ENCODE measurements at places on chromosomes 7 and 10. TPM values are rescaled to one million over a fixed set of nuclear protein-coding genes. Genes with fewer than 3 reads are reported as not detected.

Gene IGF2BP3
- total RNA-seq: 120 TPM

Gene SPDYE9
- not detected for total RNA-seq

Gene HTR7
- not detected for total RNA-seq

Gene MDFIC
- total RNA-seq: not detected

Gene TUBAL3
- 0.11 TPM for total RNA-seq

DNA sequence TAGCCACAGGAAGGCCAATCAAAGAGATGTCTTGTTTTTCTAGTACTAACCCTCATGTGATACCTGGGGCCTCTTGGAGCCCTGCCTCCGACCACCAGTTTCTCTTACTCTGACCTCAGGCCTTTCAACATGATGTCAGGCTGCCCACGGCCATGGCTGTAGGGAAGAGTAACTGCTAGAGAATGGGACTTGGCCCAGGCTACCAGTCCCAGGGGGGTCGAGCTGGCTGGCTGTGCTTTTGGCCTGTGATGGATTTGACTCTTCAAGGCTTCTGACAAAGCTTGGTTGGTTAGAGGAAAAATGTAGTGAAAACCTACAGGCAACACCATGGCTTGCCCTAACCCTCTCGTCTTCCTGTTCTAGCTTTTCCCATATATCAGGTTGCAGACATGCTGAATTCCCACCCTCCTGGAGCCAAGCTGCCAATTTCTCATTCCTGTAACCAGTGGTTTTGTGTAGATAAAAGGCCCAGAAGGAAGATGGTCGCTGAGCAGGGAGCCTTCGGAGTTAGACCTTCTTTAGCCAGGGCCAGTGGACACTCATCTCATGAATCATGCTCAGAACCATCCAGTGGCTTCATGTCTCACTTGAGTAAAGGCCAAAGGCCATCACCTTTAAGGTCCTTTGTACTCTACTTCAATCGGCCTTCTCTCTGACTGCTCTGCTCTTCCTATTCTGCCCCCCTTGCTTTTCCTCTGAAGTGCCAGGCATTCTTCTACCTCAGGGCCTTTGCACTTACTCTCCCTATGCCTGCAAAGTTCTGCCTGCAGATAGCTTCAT, 19.7 kb downstream of the SUFU start:
- H3K36me3 ChIP-seq: no peaks in the 10 kb centered on the region
- H3K27me3 ChIP-seq: no peaks in the 10 kb centered on the region
- no peak overlapping the region for H3K4me3 ChIP-seq
- H3K4me1 ChIP-seq: peaks cover 2% of the 10 kb centered on the region
- no peak overlapping the region for H3K27ac ChIP-seq

DNA sequence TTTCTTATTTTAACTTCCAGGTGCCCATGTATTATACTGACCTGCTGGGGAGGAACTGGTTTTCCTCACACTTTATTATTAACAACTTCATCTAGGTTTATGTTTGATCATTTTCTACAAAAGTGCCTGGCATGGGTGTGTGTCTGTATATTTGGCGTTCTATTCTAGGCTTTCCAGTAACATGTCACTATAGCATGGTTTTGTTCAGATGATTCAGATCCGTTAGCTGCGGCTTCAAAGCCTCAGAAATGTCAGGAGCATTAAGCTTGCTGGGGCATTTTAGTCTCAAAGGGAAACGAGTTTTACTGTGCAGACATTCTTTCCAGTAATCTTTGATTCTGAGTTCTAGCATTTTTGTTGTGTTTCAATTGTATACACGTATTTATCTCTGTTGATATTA, 2.3 kb downstream of the INPP5A start:
- no peaks in the 10 kb centered on the region for H3K36me3 ChIP-seq
- H3K4me3 ChIP-seq: peak overlapping the region; percentile 59
- H3K27me3 ChIP-seq: no peaks in the 10 kb centered on the region
- peaks cover 56% of the 10 kb centered on the region for H3K4me1 ChIP-seq
- H3K27ac ChIP-seq: 0 out of 2 replicates have a peak overlapping the region, but pooled peaks have one; percentile 5

DNA sequence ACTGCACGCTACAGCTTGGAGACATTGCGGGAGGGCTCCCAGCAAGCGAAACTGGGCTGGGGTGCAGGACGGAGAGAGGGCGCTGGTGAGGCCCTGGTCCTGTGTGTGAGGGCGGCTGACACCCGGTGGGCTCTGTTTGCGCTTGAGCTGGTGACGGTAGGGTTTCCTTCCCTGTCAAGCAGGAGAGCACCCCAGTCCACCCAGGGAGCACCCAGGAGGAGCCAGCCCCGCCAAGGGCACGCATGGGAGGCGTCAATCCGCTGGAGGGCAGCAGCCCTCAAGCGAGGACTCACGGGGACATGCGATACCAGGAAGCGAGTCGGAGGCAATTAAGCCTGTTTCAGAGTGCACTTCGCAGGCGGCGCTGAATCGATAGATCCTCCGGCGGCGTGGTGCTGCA, 109.4 kb downstream of the MAD1L1 start:
- no peak for DNase-seq
- H3K36me3 ChIP-seq: no peaks in the 10 kb centered on the region
- no peaks in the 10 kb centered on the region for H3K27me3 ChIP-seq
- no peak overlapping the region for H3K27ac ChIP-seq
- H3K4me1 ChIP-seq: no peaks in the 10 kb centered on the region

DNA sequence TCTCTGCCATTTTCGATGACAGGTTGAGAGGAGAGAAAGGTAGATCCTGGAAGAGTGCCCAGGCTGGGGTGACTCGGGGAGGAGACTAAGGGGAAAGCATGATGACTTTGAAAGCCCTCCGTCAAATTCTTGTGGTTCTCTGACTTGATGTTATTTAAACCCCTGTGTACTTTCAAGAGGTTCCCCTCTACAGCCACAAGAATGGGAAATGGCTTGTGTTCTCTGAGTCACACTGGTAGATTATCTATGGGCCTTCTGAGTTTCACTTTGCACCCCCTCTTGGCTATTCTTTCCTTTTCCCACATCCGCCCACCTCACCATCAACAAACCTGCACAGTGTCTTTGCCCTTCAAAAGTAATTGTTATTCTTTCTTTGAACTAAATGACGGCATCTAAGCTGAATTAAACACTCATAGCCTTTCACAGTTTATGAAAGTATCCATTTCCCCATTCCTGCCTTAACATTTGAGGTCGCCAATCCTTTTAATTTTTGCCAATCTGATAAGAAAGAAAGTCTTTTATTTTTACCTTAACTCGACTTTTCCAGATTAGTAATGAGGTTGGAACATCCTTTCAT, 24.1 kb downstream of the PRF1 start:
- H3K27me3 ChIP-seq: no peaks in the 10 kb centered on the region
- no peak overlapping the region for H3K27ac ChIP-seq
- H3K4me1 ChIP-seq: peaks cover 9% of the 10 kb centered on the region
- H3K36me3 ChIP-seq: peaks cover 6% of the 10 kb centered on the region
- no peak overlapping the region for H3K4me3 ChIP-seq

DNA sequence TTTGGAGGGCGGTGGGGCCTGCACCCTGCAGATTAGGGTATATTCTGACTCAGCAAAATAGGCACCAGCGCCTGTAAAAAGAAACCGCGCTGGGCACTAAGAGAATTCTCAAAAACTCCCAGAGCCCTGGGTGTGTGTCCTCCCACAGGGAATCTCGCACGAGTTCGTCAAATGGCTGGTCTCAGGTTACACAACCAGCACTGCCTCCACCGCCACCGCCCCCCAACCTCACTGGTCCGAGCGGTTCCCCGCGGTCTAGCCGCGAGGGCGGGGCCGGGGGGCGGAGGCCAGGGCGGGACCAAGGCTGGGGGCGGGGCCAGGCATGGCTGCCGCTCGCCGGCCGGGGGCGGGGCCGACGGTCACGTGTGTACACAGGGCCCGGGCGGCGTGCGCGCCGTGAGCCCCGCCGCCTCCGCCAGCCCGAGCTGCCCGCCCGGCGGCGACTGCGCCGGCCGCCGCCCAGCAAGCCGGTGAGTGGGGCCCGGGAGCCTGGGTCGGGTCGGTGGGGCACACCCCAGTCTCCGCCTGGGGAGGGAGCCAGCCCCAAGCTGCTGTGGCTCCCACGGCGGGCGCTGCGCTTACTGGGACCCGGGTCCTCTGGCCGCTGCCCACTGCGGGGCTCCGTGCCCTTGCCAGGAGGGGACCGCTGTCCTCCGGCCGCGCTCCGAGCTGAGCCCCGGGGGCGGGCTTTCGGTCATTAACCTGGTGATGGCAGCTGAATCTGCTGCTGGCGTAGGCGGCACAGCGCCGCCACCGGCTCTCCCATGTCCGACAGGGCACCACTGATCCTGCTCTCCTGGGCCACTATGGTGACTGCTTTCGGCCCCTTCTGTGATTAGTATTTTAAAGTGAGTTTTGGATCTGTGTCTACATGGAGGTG, at the start of gene GPR146:
Gene GPR146, plus strand, starts transcription at position 358 of the 880 bp plus-strand sequence. CDS start 12,970 bp downstream, outside the sequence.
- no peaks in the 10 kb centered on the region for H3K36me3 ChIP-seq
- H3K4me3 ChIP-seq: peak within 1 kb of the TSS; percentile 77
- H3K27ac ChIP-seq: no peak within 1 kb of the TSS
- H3K27me3 ChIP-seq: no peaks in the 10 kb centered on the region

DNA sequence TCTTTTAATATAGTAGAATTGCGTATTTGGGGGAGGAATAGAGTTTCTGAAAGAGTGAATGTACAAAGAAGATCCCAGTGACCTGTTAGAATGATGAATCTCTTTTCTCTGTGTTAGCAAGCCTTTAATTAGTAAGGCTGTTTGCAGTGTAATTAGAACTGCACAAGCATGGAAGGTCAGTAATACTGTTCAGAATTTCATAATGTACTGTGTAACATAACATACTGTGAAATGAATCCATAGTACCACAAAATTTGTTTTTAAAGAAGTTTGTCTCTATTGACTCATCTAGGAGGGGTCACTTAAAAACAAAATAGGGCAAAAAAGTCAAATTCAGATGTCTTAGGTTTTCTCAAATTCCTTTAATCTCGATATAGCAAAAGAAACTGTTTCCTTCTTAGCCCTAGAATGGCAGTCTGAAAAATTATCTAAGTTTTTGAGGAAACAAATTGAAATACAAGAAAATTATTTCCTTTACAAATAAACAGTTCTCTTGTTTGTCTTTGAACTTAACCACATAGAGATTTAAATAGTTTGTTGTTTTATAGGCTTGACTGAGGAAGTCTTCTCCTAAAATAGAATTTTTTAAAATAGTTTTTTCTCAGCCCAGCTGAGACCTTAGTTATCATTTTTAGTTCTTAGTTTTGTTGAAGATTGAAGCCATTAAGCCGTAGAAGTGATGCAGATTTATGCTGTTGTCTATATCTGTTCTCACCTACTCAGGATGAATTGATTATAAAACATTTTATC, 12.5 kb downstream of the ADK start:
- peaks cover 29% of the 10 kb centered on the region for H3K4me1 ChIP-seq
- 0 out of 2 replicates have a peak, but pooled peaks cover 2% of the 10 kb centered on the region for H3K27me3 ChIP-seq
- no peaks in the 10 kb centered on the region for H3K36me3 ChIP-seq
- H3K27ac ChIP-seq: no peak overlapping the region

GRCh38 chr10:78798976-78799730, 269.6 kb upstream of the ZMIZ1 start:
- no peak overlapping the region for H3K27ac ChIP-seq
- no peaks in the 10 kb centered on the region for H3K27me3 ChIP-seq
- no peak overlapping the region for H3K4me3 ChIP-seq
- no peak for DNase-seq
- H3K4me1 ChIP-seq: no peaks in the 10 kb centered on the region
- H3K36me3 ChIP-seq: no peaks in the 10 kb centered on the region

DNA sequence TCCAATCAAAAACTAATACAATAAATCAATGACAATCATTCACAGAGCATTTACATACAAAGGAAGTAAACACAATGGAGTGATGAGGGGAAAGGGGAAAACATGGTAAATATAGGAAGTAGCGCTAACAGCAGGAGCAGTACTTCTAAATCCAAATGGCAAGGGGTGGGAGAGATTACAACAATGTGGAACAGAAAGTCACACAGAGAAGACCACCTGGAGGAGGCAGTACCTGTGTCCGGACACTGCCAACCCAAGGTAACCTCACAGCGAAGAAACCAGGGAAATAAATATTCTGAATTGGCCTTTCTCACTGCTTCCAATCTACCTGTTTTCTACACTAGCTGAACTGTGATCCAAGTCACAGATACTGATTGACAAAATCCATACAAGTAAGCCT, 58.2 kb downstream of the ABI1 start:
- peak overlapping the region; percentile 63 for H3K27ac ChIP-seq
- H3K4me3 ChIP-seq: no peak overlapping the region
- DNase-seq: no peak
- no peaks in the 10 kb centered on the region for H3K27me3 ChIP-seq
- peaks cover 91% of the 10 kb centered on the region for H3K4me1 ChIP-seq
- H3K36me3 ChIP-seq: no peaks in the 10 kb centered on the region

- no peak overlapping the region for H3K27ac ChIP-seq
- H3K27me3 ChIP-seq: no peaks in the 10 kb centered on the region
- no peaks in the 10 kb centered on the region for H3K36me3 ChIP-seq
- no peak overlapping the region for H3K4me3 ChIP-seq
- H3K4me1 ChIP-seq: no peaks in the 10 kb centered on the region
- DNase-seq: no peak
Observed at GRCh38 chr10:132151286-132151950, 35.3 kb upstream of the DPYSL4 start.

DNA sequence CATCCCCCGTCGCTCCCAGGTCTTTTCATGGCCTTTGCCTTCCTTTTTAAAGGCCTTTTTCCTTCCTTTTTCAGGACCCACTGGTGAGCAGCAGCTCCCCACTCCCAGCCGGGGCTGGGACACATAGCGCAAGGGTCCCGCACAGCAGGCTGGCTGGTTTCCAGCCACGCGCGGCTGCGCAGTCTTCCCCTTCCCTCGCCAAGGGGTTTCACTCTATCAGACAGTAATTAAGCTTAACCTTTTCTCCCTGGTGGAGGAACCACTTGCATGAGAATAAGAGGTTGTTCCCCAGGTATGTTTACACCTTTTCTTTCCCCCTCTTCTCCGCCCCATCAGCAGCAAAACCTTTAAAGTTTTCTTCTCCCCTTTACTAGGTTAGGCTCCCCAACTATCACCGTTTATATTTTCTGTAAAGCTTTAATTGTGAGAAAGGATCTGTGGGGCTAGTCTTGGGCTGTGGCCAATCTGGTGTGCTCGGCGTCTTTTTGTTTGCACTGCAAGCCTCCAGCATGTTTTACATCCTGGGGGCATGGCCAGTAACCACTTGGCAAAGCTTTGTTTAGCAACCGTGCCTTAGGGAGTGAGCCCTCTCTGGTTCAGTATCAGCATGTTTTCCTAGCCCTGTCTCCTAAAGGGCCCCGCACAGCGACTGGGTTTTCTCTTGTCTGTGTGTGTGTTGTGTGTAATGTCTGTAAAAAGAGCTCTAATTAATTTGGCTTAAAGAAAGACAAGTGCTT, 219.6 kb downstream of the PHF14 start:
- no peak overlapping the region for H3K4me3 ChIP-seq
- H3K27me3 ChIP-seq: no peaks in the 10 kb centered on the region
- no peak for DNase-seq

GRCh38 chr10:95660283-95660682, 3.8 kb upstream of the ALDH18A1 start:
- H3K4me1 ChIP-seq: peaks cover 4% of the 10 kb centered on the region
- H3K36me3 ChIP-seq: no peaks in the 10 kb centered on the region
- H3K4me3 ChIP-seq: no peak overlapping the region
- H3K27ac ChIP-seq: no peak overlapping the region
- H3K27me3 ChIP-seq: no peaks in the 10 kb centered on the region

DNA sequence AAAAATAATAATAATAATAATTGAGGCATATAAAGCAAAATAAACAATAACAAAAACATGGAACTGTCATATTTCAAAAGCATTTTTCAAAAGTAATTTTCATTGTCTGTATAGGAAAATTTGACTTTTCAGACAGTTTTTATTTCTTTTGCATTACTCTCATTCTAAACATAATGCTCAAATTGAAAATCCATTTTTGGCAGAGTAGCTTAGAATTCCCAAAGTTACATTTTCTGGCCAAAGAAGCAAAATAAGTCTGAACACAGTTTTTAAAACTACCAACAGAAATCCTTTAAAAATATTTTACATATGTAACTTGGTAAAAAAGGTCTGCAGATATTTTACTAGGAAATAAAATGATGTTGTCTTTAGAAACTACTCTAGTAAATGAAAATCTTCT, 535.4 kb downstream of the ANKRD7 start:
- H3K27me3 ChIP-seq: no peaks in the 10 kb centered on the region
- DNase-seq: no peak
- H3K4me3 ChIP-seq: no peak overlapping the region

Measured in Karpas-422 (cell line).